Stimulated activated CD8-positive, alpha-beta memory T cell treated with anti-CD3 and anti-CD28 coated beads, Interleukin-7, amount 100 ng/mL, for 1 hour (primary cell): ENCODE measurements at places on chromosomes 16 and 17.

GRCh38 chr16:14485121-14485551 is 144.9 kb downstream of the PARN start:
- no peak for DNase-seq

DNA sequence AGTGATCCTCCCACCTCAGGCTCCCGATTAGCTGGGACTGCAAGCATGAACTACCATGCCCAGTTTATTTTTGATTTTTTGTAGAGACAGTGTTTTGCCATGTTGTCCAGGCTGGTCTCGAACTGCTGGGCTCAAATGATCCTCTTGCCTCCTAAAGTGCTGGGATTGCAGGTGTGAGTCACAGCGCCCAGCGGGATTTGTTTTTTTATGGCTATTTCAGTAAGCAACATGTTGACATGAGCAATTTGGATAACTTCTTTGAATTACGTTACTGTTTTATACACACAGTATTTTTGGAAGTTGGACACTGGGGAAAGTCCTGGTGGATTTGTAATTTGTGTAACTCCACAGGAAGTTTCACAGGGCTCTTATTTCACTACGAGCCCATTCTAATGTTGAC is 18.5 kb upstream of the RHOT1 start:
- DNase-seq = no peak

- DNase-seq = no peak
Measured at GRCh38 chr16:16083421-16084156, 134.2 kb downstream of the ABCC1 start.

DNA sequence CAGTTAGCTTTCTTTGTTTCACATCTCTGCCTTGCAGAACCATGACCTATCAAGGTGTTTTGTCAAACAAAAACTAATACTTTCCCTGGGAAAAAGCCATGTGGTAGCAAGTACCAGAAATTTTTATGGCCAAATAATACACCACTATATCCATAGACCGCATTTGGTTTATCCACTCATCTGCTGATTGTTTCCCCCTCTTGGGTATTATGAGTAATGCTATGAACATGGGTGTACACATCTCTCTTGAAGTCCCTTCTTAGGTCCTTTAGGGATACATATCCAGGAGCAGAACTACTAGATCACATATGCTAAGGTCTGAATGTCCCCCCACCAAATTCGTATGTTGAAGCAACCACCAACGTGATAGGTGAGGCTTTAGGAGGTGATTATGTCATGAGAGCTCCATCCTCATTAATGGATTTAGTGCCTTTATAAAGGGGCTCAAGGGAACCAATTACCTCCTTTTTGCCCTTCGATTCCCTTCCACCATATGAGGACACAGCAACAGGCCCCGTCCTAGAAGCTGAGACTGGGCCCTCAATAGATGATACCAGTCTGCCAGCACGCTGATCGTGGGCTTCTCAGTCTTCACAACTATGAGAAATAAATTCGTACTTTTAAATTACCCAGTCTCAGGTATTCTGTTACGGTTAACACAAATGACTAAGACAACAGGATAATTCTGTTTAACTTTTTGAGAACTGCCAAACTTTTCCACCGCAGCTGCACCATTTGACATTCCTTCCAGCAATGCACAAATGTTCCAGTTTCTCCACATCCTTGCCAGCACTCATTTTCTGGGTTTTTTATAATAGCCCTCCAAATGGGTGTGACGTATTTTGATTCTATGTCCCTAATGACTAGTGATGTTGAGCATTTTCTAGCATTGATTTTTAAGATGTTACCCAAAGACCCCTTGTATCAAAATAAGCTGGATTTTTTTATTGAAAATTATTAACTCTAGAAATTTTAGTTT is 30.0 kb downstream of the SIAH1 start:
- no peak for DNase-seq

DNA sequence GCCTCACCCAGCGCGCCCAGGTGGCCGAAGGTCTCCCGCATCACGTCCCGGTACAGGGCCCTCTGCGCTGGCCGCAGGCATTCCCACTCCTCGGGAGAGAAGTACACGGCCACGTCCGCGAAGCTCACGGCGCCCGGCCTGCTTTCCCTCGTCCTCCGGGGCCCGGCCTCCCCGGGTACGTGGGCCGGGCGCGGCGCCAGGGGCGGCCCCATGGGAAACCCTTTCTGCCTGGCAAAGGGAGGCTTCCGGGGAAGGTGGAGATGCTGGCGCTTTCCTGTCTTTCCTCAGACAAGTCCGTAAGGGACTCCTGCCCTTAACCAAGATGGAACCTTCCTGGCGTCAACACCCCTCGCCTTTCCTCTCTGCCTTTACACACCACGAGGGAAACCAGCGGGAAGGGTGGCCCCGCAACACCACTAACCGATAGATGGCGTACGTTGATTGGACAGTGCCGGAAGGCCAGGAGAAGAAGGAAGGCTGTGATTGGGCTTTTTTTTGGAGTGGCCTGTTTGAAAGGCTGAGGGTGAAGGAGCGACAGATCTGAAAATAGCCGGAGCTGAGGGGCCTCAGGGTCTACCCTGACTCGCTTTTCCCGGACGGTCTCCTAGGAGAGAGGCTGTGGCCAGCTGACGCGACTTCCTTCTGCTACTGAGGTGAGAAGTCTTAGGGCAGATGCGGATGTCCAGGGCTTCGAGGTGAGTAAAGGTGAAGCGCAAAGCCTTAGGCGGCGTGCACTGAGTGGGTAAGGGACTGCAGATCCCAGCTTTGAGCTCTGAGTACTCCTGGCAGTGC is at the start of gene ZNF785:
TSS of gene ZNF785 (minus strand) at position 298 of the 792 bp plus-strand sequence. CDS start at position 212, 86 bp downstream.
- peak; percentile 76 for DNase-seq
